ENCODE measurements at places on chromosomes 1 and 21.

GRCh38 chr1:68103011-68103545 is 52.7 kb upstream of the DIRAS3 start:
- H3K27ac ChIP-seq = no peak overlapping the region
- H3K27me3 ChIP-seq = no peaks in the 10 kb centered on the region
- no peak overlapping the region for H3K4me3 ChIP-seq
- H3K36me3 ChIP-seq = no peaks in the 10 kb centered on the region
- peaks cover 11% of the 10 kb centered on the region for H3K4me1 ChIP-seq

- DNase-seq = no peak
- no peak overlapping the region for H3K27ac ChIP-seq
- no peaks in the 10 kb centered on the region for H3K27me3 ChIP-seq
- no peak overlapping the region for H3K4me3 ChIP-seq
These were observed 59.6 kb upstream of the ITPKB start for GRCh38 chr1:226798427-226799411.

DNA sequence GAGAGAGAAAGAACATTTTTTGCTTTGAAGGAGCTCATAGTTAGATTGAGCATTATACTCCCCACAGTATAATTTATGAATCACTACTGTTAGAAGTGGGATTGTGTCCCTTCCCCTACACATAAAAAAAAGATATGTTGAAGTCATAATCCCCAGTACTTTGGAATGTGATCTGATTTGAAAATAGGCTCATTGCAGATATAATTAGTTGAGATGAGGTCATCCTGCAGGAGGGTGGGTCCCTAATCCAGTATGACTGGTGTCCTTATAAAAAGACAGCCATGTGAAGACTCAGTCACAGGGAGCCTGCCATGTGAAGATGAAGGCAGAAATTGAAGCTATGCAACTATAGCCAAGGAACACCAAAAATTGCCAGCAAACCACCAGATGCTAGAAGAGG is 76.4 kb downstream of the TGFB2 start:
- no peaks in the 10 kb centered on the region for H3K36me3 ChIP-seq

DNA sequence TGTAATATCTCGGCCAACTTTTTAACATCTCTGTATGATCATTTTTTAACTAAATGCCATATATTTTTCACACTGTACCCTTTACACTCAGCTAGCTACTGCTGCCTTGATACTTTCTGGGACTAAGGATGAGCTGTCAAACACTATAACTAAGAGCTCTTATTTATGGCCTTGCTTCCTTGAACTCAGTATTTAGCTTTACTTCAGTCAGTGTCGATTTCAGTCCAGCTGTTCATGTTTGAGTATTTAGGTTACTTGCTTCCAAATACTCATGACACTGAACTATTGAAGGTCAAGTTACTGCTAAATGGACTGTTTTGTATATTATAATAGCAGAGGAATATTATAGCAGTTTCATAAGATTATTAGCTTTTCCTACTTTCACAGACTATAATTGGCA is 25.9 kb upstream of the USP25 start:
- H3K27ac ChIP-seq = no peak overlapping the region
- H3K4me3 ChIP-seq = no peak overlapping the region
- no peaks in the 10 kb centered on the region for H3K36me3 ChIP-seq
- no peaks in the 10 kb centered on the region for H3K4me1 ChIP-seq

- H3K4me1 ChIP-seq = no peaks in the 10 kb centered on the region
- H3K27me3 ChIP-seq = no peaks in the 10 kb centered on the region
- no peaks in the 10 kb centered on the region for H3K36me3 ChIP-seq
- DNase-seq = peak; percentile 58
- H3K27ac ChIP-seq = no peak overlapping the region
These were observed 15.9 kb downstream of the BMP8A start for GRCh38 chr1:39507230-39507928.

GRCh38 chr1:119651641-119652040 is 3.6 kb upstream of the ZNF697 start:
- no peak for DNase-seq
- H3K4me1 ChIP-seq = no peaks in the 10 kb centered on the region
- H3K36me3 ChIP-seq = no peaks in the 10 kb centered on the region
- H3K27me3 ChIP-seq = no peaks in the 10 kb centered on the region
- no peak overlapping the region for H3K4me3 ChIP-seq

DNA sequence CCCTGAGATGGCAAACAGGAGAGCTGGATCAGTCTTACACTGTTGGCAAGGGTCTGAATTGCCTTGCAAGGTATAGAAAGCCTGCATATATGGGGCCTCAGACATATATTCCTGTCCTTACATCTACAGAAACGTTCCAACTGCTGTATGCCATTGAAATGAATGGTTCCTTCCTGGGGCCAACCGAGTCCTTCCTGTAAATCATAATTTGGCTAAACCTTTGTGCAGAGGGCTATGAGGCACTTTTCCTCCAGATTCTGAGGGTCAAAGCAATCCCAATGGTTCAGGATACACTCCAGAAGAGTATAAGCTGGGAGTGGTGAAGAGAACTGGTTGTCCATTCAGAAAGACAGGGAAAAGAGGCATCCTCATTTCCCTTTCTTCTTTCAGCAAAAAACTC is 190.5 kb downstream of the PTPRC start:
- no peak overlapping the region for H3K4me3 ChIP-seq
- DNase-seq = no peak
- H3K36me3 ChIP-seq = no peaks in the 10 kb centered on the region
- H3K27ac ChIP-seq = no peak overlapping the region

- H3K36me3 ChIP-seq = no peaks in the 10 kb centered on the region
- no peaks in the 10 kb centered on the region for H3K27me3 ChIP-seq
- no peaks in the 10 kb centered on the region for H3K4me1 ChIP-seq
- DNase-seq = no peak
These were observed 488.7 kb downstream of the OMA1 start for GRCh38 chr1:58057826-58058225.

GRCh38 chr1:152325111-152325510 is at the start of gene FLG:
Gene FLG, minus strand, starts transcription at chr1:152325239. Its CDS starts 9,783 bp downstream, at chr1:152315456.
- no peaks in the 10 kb centered on the region for H3K4me1 ChIP-seq
- no peak within 1 kb of the TSS for H3K27ac ChIP-seq
- H3K27me3 ChIP-seq = no peaks in the 10 kb centered on the region
- H3K4me3 ChIP-seq = no peak within 1 kb of the TSS
- no peak for DNase-seq

- H3K27me3 ChIP-seq = no peaks in the 10 kb centered on the region
- no peaks in the 10 kb centered on the region for H3K4me1 ChIP-seq
- peak overlapping the region; percentile 75 for H3K4me3 ChIP-seq
- DNase-seq = peak; percentile 37
These were observed 941 bp downstream of the ARNT start for GRCh38 chr1:150875197-150876118.

DNA sequence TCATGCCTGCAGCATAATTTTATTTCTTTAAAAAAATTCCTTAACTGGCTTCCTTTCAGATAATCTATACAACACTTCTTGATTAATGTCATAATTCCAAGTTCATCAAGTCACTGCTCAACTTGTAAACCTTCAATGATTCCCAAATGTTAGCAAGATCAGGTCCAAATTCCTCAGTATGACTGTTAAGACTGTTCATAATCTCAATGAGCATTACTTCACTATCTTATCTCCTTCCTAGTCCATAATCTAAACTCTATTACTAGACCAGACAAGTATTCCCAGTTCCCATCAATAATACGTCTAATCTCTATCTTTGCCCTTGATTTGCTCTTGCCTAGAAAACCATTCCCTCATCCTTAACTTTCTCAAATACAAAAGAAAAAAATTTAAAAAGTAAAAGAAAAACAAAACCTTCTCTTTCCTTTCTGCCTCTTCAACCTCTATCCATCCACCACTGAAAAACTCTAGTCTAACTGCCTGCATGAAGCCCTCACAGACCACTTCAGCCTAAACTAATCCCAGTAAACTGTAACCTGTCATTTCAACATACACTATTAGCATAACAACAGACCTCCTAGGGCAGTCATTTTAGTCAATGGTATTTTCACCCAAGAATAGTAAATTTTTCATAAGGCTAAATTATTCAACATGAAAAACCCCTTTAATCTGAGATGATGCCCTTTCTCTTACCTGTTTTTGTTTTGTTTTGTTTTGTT is 15.5 kb downstream of the LUZP1 start:
- H3K27ac ChIP-seq = no peak overlapping the region
- H3K4me1 ChIP-seq = peaks cover 10% of the 10 kb centered on the region
- no peak overlapping the region for H3K4me3 ChIP-seq

- no peaks in the 10 kb centered on the region for H3K27me3 ChIP-seq
- H3K4me3 ChIP-seq = no peak overlapping the region
- H3K36me3 ChIP-seq = no peaks in the 10 kb centered on the region
- no peak overlapping the region for H3K27ac ChIP-seq
These were observed 27.2 kb upstream of the EPS8L3 start for GRCh38 chr1:109790735-109791494.

- H3K4me3 ChIP-seq = no peak overlapping the region
- H3K27ac ChIP-seq = no peak overlapping the region
- no peaks in the 10 kb centered on the region for H3K27me3 ChIP-seq
- H3K4me1 ChIP-seq = peaks cover 44% of the 10 kb centered on the region
These were observed 45.5 kb downstream of the TP73 start for GRCh38 chr1:3697810-3698209.

GRCh38 chr1:192118881-192119405 is 39.3 kb upstream of the RGS18 start:
- H3K4me1 ChIP-seq = no peaks in the 10 kb centered on the region
- H3K27me3 ChIP-seq = peaks cover 6% of the 10 kb centered on the region
- DNase-seq = no peak
- H3K4me3 ChIP-seq = no peak overlapping the region

- no peak overlapping the region for H3K27ac ChIP-seq
- H3K36me3 ChIP-seq = no peaks in the 10 kb centered on the region
- no peaks in the 10 kb centered on the region for H3K27me3 ChIP-seq
- no peaks in the 10 kb centered on the region for H3K4me1 ChIP-seq
- no peak overlapping the region for H3K4me3 ChIP-seq
These were observed 77.8 kb downstream of the SLC44A5 start for GRCh38 chr1:75533085-75533484.

- no peaks in the 10 kb centered on the region for H3K36me3 ChIP-seq
- H3K27me3 ChIP-seq = no peaks in the 10 kb centered on the region
- H3K4me3 ChIP-seq = no peak overlapping the region
- H3K4me1 ChIP-seq = no peaks in the 10 kb centered on the region
- H3K27ac ChIP-seq = no peak overlapping the region
- no peak for DNase-seq
These were observed 60.8 kb upstream of the KCNJ15 start for GRCh38 chr21:38196036-38196435.

GRCh38 chr21:41064334-41064791 is 103.6 kb upstream of the BACE2 start:
- peaks cover 25% of the 10 kb centered on the region for H3K4me1 ChIP-seq
- no peak overlapping the region for H3K4me3 ChIP-seq
- H3K36me3 ChIP-seq = no peaks in the 10 kb centered on the region
- no peaks in the 10 kb centered on the region for H3K27me3 ChIP-seq
- DNase-seq = peak; percentile 69

DNA sequence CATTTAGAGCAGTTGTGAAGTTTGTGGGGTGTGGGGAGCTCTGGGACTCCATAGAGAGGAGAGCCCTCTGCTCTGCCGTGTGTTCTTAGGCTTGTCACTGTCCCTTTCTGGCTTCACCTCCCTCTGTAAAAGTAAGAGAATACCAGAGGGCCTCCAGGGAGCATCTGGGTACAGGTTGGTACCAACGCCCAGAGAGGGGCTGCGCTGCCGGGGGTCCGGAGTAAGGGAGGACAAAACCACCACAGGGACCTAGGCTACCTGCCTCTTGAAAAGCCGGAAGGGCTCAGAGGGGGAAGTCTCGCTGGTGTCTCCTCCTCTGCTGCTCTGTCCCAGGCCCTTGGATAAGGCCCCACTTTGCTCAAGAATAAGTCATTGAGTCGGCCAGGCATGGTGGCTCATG is 3.1 kb upstream of the TINAGL1 start:
- no peak for DNase-seq
- no peaks in the 10 kb centered on the region for H3K27me3 ChIP-seq
- H3K4me3 ChIP-seq = no peak overlapping the region
- peaks cover 17% of the 10 kb centered on the region for H3K4me1 ChIP-seq
- no peak overlapping the region for H3K27ac ChIP-seq

GRCh38 chr1:217117973-217118465 is 394.8 kb upstream of the ESRRG start:
- no peaks in the 10 kb centered on the region for H3K27me3 ChIP-seq
- no peaks in the 10 kb centered on the region for H3K4me1 ChIP-seq
- H3K4me3 ChIP-seq = no peak overlapping the region
- H3K27ac ChIP-seq = no peak overlapping the region
- H3K36me3 ChIP-seq = no peaks in the 10 kb centered on the region
- DNase-seq = no peak

DNA sequence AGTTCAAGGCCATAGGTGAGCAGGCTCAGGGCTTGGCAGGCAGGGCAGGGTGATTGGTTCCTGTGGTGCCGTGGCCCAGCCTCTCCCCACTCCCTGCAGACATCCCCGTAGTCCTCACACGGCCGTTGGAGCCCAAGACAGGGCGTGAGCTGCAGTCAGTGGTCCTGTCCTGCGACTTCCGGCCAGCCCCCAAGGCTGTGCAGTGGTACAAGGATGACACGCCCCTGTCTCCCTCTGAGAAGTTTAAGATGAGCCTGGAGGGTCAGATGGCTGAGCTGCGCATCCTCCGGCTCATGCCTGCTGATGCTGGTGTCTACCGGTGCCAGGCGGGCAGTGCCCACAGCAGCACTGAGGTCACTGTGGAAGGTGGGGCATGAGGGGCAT is 71.9 kb downstream of the OBSCN start:
- no peaks in the 10 kb centered on the region for H3K27me3 ChIP-seq
- DNase-seq = no peak
- no peak overlapping the region for H3K4me3 ChIP-seq
- no peaks in the 10 kb centered on the region for H3K36me3 ChIP-seq

DNA sequence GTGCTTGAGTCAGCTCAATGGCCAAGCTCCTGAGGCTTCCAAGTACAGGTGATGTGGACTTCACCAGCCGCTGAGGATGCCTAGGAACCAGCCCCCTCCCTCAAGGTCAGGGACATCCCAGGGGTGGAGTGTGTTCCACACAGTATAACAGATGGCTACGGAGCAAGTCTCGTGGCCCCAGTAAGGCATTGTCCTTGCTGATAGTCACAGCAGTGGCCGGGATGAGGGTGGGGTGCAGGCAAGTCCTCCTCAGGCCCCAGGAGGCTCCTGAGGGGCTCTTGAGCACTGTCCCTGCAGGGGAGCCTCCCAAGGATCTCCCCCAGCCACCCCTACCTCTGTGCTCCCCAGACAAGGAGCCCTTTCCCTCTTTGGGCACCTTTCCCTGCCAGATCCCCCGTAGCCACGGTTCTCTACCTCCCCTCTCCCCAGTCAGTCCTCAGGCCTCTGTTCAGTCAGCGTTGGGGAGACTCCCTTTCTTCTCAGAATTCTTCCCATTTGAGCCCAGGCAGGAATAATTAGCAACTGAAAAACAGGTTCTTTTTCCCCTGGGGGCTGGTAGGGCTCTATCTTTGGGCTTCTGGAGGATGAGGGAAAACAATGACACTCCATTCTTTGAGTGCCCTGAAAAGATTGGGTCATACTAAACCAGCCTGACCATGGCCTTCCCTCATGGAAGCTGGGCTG is 7.1 kb upstream of the THEM5 start:
- H3K4me3 ChIP-seq = no peak overlapping the region
- H3K36me3 ChIP-seq = no peaks in the 10 kb centered on the region
- no peaks in the 10 kb centered on the region for H3K4me1 ChIP-seq
- no peak for DNase-seq
- no peaks in the 10 kb centered on the region for H3K27me3 ChIP-seq

- H3K4me3 ChIP-seq = no peak overlapping the region
- no peak overlapping the region for H3K27ac ChIP-seq
- DNase-seq = no peak
- no peaks in the 10 kb centered on the region for H3K27me3 ChIP-seq
- H3K4me1 ChIP-seq = peaks cover 9% of the 10 kb centered on the region
- H3K36me3 ChIP-seq = no peaks in the 10 kb centered on the region
These were observed 409.9 kb upstream of the ESRRG start for GRCh38 chr1:217133092-217133491.

All from SK-N-SH (cell line).